ENCODE measurements at places on chromosomes 5 and 9.

GRCh38 chr9:107809871-107810460, 320.4 kb upstream of the KLF4 start:
- no peak for DNase-seq

GRCh38 chr5:17180330-17180843, 37.0 kb upstream of the BASP1 start:
- DNase-seq: no peak

GRCh38 chr5:91419571-91420537, 36.7 kb upstream of the ARRDC3 start:
- DNase-seq: peak; percentile 26

DNA sequence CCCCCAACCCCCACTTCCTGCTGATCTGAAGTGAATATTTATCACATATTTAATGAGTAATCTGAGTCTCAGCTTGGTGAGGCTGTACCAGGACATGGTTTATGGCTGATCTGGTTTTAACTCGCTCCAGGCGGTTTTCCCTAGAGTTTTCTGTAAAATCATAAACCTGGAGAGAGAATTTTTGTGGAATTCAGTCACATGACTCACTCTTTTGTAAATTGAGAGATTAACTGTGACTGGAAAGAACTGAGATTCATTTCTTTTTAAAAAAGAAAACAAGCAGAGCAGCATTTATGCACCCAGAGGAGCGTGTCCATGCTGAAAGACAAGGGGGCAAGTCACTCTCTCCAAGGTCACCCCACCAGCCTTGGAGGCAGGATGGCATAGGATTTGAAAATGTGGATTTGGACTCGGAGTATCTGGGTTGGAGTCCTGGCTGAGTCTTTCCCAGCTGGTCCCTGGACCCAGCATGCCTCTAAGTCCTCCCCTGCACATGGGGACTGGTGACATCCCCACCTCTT, 81.8 kb downstream of the ZNF618 start:
- no peak for DNase-seq

DNA sequence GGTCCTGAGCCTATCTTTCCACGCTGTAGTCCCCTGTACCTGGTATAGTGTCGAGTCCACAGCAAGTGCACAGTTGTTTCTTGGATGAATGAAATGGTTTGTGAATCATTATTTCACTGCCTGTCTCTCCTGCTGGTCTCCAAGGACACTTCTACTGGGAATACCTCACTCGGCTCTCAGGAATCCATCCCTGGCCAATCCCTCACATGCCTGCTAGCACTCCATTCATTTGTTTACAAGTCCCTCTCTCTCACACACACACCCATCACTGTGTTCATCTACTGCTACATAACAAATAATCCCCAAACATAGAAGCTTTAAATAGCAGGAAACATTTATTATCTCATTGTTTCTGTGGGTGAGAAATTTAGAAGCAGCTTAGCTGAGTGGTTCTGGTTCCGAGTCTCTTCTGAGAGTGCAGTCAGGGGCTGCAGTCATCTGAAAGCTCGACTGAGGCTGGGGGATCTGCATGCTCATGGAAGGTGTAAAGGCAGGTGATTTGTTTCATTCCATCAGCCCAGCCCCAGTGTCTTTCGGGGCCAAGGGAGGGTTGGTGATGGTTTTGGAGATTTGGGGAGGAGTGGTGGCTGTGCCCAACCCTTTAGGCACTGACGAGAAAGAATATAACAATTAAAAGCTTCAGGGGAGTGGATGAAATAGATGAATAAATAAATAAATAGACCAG, 132.7 kb upstream of the IER5L start:
- DNase-seq: no peak

- DNase-seq: no peak
Measured at GRCh38 chr5:5572976-5573797, 150.7 kb downstream of the ICE1 start.

GRCh38 chr5:1093361-1093760, 18.5 kb downstream of the SLC12A7 start:
- DNase-seq: no peak

- DNase-seq: no peak
Measured at GRCh38 chr5:135505973-135506372, 29.8 kb downstream of the NEUROG1 start.

DNA sequence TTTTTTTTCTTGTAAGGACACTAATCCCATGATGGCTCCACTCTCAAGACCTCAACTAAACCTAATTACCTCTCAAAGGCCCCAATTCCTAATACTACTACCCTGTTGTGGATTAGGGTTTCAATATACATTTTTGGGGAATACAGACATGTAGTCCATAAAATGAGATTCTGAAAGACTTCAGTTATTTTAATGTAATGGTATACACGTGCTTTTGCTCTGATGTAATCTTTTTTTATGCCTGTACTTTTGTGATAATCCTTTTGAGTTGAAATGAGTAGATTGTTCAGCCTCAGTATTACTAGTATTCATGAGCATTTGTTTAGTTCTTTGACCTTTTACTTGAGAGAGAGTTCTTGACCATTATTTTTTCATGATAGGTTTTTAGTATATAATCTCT, 9.5 kb downstream of the CEP78 start:
- no peak for DNase-seq

DNA sequence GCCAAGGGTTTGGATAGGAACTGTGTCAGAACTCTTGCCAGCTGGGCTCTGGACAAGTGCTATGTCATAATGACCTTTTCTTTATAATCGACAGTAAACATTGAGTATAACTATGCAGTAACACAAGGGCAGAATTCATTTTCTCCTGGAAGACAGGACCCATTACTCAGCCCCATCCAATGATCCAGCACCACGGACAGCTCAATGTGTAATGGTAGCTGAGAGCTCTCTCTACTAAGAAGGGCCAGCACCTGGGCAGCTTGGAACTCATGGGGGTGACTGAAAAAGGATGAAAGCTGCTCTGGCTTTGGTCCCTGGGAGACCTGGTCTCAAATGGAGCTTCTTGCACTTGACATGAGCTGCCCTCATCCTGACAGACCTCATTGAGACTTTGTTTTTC, 347.8 kb downstream of the TRIM32 start:
- no peak for DNase-seq

GRCh38 chr9:117535434-117535833, 120.6 kb upstream of the ASTN2 start:
- DNase-seq: no peak

GRCh38 chr5:135238622-135239452, 160.2 kb downstream of the MACROH2A1 start:
- DNase-seq: no peak

GRCh38 chr5:78567617-78568016, 81.0 kb downstream of the LHFPL2 start:
- no peak for DNase-seq

GRCh38 chr5:135193213-135194125, 159.4 kb upstream of the PITX1 start:
- no peak for DNase-seq

- DNase-seq: no peak
Measured at GRCh38 chr9:133563291-133563796, 28.8 kb downstream of the ADAMTSL2 start.

- DNase-seq: no peak
Measured at GRCh38 chr5:112002376-112002775, 245.4 kb upstream of the NREP start.

GRCh38 chr5:9799606-9800005, 169.5 kb upstream of the TAS2R1 start:
- DNase-seq: no peak

DNA sequence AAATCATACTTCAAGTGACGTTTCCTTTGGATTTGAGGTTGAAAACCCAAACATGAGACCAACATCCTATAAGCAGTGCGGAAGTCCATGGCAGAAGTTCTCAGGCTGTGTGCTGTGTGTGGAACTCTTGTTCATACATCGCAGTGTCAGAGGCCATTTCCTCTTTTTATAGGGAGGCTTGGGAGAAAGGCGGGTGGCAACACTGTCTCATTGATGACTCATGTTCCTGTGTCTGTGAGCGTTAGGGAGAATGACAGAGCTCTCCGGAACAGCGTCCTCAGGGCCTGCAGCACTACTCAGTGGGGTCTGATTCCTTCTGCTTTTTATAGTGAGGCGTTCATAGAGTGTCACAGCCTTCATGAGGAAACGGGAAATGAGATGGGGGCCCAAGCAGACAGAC, 98.8 kb upstream of the BASP1 start:
- DNase-seq: no peak

DNA sequence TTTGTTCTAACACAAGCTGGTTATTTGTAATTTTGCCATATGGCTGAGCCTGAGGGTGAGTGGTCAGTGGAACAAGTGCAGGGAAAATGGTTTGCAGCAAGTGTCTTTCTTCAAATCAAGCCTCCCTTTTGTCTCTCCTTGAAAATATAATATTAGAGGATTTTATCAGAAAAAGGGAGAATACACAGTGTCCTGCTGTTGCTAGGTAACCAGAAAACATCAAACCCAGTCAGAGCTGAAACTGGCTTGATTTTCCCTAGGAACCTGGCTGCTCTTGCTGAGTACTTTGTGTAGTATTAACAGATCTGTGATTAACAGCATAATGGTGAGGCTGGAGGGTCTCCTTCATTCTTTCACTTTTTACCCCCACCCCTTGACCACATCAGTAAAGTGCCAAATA, 314.0 kb downstream of the ARHGEF28 start:
- DNase-seq: no peak

DNA sequence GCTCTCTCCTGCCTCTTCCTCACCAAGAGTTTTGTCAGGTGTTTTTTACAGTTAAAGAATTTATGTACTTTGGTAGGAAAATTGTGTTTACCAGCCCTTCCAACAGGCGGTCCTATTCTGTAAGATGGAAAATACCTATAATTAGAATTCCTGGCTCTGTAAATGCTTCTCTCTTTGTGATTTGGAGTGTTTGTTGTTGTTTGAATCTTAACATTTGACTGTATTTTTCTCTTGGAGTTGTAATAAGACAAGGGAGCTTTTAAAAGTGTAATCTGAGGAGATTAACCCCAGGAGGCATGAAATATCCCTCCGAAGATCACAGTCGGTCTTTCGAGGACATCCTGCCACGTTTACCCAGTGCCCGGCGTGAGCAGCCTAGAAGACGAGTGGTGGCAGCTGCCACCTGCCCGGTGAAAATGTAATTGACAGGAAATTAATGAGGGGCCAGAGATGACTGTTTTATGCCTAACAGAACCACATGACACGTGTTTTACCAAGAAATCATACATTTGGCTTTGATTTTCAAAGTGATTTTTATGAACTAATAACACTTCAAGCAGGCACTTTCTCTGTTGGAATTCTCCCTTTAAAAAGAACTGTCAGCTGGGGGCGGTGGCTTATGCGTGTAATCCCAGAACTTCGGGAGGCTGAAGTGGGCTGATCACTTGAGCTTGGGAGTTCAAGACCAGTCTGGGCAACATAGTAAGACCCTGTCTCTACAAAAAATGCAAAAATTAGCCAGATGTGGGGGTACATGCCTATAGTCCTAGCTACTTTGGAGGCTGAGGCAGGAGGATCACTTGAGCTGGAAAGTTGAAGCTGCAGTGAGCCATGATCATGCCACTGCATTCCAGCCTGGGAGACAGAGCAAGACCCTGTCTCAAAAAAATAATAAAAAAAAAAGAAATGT, 20.0 kb downstream of the ANKRD33B start:
- no peak for DNase-seq

- no peak for DNase-seq
Measured at GRCh38 chr9:6356441-6356840, 28.3 kb downstream of the TPD52L3 start.

GRCh38 chr5:143820451-143820850, 8.5 kb downstream of the HMHB1 start:
- no peak for DNase-seq

DNA sequence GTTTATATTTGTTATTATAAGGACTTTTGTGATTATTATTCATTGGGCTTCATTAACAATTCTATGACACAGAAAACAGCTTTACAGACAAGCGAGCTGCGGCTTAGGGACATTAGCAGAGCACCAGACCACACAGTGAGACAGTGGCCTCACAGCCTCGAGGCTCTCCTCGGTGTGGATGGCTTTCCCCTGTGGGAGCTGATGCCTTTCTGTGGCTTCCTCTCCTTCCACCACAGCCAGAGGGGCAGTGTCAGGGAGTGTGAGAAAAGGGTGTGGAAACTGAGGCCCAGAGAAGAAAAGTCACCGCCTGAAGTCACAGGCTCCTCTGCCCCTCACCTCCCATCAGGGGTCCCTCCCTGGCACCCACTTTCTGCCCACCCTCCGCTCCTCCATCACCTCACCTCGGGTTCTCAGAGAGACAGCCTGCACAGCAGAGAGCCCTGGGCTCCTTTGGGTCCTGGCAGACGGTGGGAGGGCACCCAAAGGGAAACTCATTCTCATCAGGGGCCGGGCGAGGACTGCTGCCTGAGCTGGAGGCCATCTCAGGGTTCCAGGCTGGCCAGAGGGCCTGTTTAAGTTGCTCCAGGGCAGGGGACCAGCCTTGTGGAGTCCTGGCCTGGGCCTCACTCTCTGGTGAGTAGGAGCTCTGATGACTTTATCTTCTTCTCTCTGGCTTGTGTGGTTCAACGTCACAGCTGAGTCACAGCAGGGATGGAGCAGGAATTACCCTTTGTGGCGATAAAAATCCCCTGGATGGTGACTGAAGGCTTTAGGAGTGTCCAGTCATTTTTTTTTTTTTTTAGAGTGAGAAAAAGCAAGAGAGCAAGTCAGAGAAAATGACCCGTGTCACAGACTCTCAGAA, 830 bp downstream of the TRAF1 start:
- peak; percentile 79 for DNase-seq

GRCh38 chr5:137399911-137400310, 99.2 kb downstream of the SPOCK1 start:
- DNase-seq: no peak

GRCh38 chr5:4857761-4858160, 282.4 kb upstream of the ADAMTS16 start:
- DNase-seq: no peak

DNA sequence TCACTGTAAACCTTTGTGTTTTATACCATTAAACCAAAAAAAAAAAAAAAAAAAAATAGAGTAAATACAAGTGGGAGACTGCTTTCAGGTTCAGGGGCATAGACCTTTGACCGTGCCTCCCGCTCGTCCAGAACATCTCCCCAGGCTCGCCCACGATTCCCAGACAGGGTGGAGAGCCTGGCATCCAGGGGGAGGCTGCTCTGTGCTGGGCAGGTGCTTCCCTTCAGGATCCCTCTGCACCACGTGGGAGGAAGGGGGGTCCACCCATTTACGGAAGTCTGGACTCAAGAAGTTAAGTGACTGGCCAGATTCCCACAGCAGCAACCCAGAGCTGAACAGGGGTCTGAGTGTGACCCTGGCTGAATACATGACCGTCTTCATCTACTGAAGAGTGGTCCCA, 125.4 kb upstream of the LMX1B start:
- no peak for DNase-seq

DNA sequence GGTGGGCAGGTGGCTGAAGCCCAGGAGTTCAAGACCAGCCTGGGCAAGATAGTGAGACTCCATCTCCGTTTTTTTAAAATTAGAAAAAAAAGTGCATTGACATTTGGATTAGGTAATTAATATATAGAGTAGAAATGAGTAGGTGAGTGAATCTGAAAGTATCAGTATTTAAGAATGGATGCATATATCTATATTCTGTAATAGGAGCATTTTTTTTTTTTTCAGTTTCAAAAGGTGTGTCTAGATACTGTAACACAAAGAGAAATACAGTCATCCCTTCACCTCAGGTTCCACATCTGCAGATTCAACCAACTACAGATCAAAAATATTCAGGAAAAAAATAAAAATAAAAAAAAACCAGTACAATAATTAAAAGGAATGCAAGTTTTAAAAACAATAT, 50.8 kb downstream of the RBM27 start:
- no peak for DNase-seq

GRCh38 chr5:5481206-5481605, 58.7 kb downstream of the ICE1 start:
- no peak for DNase-seq

GRCh38 chr5:61734966-61735365, 402.9 kb downstream of the ZSWIM6 start:
- no peak for DNase-seq
